ENCODE measurements at places on chromosomes 1 and 21. TPM values are rescaled to one million over a fixed set of nuclear protein-coding genes. Genes with fewer than 3 reads are reported as not detected.

- DNase-seq = no peak
Observed at GRCh38 chr1:18743233-18743632, 112.6 kb downstream of the PAX7 start.

DNA sequence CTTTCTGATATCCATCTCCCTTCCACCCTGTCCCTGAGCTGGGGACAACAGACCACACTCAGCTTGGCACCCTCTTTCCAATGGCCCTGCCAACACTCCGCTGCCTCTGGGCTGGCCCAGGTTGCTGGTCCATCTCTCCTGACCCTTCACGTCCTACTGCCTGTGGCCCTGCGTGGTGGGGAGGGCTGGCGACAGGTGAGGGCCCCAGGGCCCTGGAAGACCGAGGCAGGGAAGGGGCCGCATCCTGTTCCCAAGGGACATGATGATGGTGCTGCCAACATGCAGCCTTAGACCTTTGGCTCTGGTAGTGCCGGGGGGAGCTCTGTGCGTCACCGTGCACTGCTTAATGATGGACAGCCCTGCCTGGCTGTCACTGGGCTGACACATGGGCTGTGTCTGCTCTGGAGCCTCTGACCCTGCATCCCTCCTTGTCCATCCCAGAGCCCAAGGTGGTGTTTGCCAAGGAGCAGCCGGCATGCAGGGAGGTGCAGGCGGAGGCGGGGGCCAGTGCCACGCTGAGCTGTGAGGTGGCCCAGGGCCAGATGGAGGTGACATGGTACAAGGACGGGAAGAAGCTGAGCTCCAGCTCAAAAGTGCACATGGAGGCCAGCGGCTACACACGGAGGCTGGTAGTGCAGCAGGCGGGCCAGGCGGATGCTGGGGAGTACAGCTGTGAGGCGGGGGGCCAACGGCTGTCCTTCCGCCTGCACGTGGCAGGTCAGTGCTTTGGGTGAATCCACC lies 65.2 kb downstream of the OBSCN start:
- DNase-seq = no peak

- DNase-seq = peak; percentile 94
Observed at GRCh38 chr1:53946252-53947171, at the start of gene LRRC42. Gene LRRC42 (plus strand): TSS chr1:53946350. CDS start chr1:53952000, 5,650 bp downstream.

DNA sequence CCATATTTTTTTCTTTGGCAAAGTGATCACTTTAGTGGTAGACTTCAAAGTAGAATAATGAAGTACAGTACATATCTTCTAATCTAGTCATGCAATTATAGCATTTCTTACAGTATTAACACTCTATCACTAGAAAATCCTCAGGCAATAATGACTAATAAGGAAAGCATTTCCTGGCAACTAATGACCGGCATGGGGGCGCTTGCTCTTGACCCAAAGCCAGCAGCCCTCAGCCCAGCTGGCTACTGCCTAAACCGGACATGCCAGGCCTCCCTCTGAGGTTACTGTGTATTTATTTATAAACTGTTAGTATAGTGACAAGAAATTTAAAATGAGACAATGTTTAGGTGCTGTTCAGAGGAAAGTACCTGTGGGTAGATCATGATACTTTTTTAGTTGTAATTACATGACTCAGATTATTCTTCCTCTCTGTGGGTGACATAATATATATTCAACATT lies 633.8 kb downstream of the PTPRC start:
- DNase-seq = peak; percentile 86

DNA sequence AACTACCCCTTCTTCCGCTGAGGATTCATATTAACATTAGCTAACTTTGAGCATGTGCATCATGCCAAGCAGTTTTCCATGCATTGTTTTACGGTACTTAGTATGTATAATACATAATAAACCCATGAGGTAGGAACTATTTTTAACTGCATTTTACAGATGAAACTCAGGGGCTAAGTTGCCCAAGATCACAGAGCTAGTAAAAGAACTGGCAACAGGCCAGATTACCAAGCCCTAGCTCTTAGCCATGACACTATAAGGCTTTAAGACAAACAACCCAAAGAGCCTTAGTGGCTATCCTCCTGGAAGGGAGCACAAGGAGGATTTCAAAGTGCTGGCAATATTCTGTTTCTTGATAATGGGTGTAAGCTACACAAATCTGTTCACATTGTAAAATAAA lies 6.1 kb downstream of the AK2 start:
- DNase-seq = peak; percentile 51

- peak; percentile 36 for DNase-seq
Observed at GRCh38 chr21:45432575-45433255, 27.8 kb downstream of the COL18A1 start.

DNA sequence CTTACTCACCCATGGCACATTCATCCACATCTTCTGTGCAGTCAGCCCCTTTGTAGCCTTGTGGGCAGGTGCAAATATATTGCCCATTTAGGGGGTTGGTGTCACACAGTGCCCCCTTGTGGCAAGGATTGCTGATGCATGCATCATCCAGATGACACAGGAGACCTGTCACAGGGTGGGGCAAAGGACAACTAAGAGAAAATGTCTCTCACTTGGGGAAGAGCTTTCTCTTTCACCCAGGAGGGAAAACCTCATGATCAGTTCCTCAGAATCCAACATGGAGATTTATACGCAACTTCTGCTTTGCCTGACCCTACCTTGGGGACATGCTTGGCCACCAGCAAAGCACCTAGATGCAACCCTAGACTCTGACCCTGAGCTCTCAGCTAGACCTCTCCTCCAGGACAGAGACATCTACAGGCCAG lies 71.8 kb upstream of the ADAM30 start:
- peak; percentile 71 for DNase-seq

DNA sequence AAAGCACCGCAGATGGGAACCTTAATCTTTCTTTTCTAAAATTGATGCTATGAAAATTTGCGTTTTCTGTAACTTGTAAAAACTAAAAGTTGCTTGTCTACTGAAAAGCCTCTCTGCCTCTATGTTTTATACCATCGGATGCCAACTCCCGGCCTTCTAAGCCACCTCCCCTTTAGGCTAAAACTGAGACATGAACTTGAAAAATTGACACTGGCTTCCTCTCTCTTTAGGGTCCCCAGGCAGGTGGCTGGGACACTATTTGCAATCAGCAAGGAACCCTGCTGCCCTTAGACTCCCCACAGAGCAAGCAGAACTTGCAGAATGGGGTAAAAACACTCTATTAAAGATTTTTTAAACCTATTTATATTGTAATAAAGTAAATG lies 151.1 kb upstream of the CAMK1G start:
- no peak for DNase-seq

- no peak for DNase-seq
Observed at GRCh38 chr1:239511875-239512274, 125.5 kb downstream of the CHRM3 start.

The BNIPL gene
- not detected for total RNA-seq

The RGS8 gene
- total RNA-seq = not detected

The CCDC17 gene
- total RNA-seq = 1.4 TPM
